Hematopoietic multipotent progenitor cell (in vitro differentiated cells): ENCODE measurements at places on chromosomes 13 and 19.

GRCh38 chr19:737591-738093 lies 13.3 kb upstream of the MISP start:
- peak; percentile 64 for DNase-seq

GRCh38 chr19:12672744-12673143 lies 6.1 kb downstream of the WDR83 start:
- DNase-seq = no peak

- peak; percentile 28 for DNase-seq
These were observed 7.2 kb downstream of the ABHD13 start for GRCh38 chr13:108225440-108225839.

DNA sequence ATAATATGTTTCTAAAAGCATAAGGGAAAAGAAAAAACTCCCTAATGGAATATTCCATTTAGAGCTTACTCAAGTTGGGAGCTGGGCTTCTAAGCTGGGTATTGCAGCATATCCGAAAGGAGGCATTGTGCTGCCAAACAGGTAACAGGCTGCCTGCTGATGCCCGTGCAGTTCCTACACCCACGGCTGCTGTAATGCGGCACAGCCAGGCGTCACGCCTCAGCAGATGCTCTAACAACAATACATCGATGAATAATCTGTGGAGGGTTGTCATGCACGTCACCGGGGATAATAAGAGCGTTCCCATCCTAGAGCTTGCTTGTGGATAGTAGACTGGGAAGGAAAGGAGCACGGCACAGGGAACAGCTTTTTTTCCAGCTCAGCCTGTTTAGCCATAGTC lies 1582.1 kb upstream of the SLC10A2 start:
- DNase-seq = no peak

- no peak for DNase-seq
These were observed 76.7 kb downstream of the MBNL2 start for GRCh38 chr13:97298816-97299215.

GRCh38 chr13:23991119-23991518 lies 93.8 kb upstream of the C1QTNF9B start:
- no peak for DNase-seq

- no peak for DNase-seq
These were observed 4.7 kb upstream of the NUDT19 start for GRCh38 chr19:32686847-32687475.

DNA sequence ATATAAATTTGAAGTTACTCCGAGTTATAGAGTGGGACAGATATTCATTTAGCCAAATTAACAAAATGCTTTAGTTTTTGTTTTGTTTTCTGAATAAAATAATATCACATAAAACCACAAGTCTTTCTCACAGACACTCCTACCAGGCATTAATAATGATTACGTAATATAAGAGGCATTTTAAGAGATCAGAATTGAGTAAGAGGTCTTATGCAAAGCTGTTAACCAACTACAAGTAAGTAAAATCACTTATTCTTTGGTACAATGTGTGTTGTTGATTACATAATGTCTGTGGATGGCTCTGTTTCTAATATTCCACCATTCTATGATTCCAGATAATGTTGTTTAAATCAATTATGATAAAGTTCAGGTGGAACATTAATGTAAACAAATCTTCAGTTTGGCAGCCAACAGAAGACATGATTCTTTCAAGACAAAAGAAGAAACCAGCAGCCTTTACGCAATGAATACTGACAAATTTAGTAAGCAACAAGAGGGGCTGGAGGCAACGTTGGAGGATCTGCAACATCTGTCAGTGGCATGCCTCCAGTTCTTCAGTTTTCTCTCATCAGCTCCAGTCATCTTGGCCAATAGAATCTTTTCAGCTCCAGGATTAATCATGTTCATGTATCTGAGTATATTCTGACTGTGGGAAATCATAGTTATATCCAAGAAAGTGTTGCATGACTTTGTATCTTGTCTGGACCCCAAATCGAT lies 403.8 kb downstream of the SLITRK5 start:
- no peak for DNase-seq

DNA sequence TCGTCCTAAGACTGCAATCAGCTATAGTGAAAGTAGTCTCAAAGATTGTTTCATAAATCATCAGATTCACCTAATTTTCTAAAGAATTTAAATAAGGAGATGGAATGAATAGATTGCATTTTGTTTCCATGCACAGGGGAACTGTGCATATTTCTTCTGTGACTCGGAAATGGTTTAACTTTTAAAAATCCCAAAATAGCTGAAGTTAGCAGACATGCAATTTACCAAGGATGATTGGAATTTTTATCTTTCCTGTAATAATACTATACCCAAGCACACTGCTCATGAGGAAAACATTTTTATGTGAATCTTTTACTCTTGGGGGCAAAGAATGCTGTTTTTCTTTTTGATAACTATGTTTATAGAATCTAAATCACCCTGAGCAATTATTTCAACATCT lies 15.0 kb upstream of the LMO7 start:
- DNase-seq = no peak

DNA sequence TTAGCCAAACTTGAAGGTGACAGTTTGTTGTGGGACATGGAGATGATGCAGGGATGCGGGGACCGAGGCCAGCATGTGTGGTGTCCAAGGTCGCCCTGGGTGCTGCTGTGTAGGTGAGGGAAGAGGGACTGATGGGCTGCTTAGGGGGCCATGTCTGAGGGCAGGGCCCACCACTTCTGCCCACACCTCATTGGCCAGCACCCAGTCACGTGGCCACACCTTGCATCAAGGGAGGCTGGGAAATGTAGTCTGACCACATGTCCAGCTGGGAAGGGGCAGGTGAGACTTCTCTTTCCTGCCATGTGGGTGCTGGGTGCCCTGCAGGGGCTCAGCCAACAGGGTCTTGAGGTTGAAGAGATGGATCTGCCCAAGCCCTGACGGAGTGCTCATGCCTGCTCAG lies 88.9 kb downstream of the KDM4B start:
- no peak for DNase-seq

- no peak for DNase-seq
These were observed 65.3 kb downstream of the DCT start for GRCh38 chr13:94414141-94414540.
